RKO (cell line): ENCODE measurements at places on chromosomes 2 and 18.
A peak's percentile ranks its signal among the peaks of the same experiment; 100 is the strongest.

DNA sequence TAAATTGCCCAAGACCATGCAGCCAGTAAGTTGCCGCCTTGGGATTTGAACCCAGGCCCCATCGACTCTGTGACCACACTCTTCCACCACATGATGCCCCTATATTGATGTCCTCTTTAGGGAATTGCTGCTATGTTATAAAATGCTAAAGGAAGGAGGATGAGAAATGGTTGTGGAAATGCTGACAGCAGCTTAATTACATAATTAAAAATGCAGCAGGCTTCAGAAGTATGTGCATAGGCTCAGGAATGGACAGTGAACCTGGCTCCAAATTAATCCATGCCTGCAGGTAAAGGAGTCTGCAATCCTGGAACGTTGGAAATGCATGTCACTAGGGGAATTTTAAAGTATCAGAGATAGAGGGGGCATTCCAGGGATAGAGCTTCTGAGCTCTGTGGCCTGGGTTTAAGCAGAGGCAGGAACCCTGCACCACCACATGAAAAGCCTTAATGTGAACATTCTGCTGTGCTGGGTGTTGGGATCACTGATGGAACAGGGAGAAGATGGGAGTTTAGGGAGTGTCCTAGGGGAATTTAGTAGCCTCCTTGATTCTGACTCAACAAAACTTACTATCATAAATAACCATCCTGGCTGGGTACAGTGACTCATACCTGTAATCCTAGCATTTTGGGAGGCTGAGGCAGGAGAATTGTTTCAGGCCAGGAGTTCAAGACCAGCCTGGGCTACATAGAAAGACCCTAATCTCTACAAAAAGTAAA lies 76.1 kb upstream of the CCDC85A start:
- DNase-seq, result no peak

DNA sequence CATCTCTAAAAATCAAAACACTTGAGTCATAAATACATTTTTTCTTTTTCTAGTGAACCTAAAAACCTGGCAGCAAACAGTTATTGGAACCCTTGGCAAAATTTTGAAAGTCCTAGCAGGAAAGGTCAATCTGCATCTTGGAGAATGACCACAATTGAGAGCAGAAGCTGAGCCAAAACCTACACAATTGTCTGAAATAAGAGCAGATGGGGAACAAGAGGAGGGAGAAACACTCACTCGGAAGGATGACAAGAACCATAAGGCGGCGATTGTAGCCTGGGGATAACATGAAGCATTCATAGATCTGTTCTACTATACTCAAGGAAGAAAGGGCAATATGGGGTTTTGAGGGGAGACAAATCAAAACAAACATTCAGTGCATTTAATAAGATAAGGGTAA lies 117.0 kb downstream of the CHN1 start:
- DNase-seq, result no peak

- peak; percentile 45 for DNase-seq
Measured at GRCh38 chr2:113136828-113137775, 9.7 kb downstream of the IL1RN start.

DNA sequence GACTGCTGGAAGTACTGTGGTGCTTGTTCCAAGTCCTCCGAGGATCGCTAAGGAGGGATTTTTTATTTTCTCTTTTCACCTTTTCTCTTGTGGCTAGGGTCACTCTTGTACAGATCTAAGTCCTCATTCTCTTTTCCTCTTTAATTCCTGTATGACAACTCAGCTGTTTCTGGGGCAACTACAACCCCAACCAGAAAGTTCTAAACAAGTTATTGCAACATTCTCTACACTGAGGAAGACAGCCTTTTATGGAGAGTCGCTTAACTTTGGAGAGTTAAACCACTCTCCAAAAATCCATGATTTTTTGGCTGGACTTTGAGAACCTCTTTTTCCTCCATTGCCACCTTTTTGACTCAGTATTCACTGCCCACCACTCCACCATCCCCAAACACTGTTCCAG lies 74.0 kb upstream of the SESTD1 start:
- no peak for DNase-seq

- DNase-seq, result no peak
Measured at GRCh38 chr2:223324402-223324801, 272.4 kb downstream of the KCNE4 start.

GRCh38 chr2:13240789-13241487 lies 524.2 kb downstream of the TRIB2 start:
- no peak for DNase-seq

- DNase-seq, result no peak
Measured at GRCh38 chr18:10121786-10122515, 208.1 kb downstream of the VAPA start.

GRCh38 chr2:134683561-134684112 lies 35.2 kb downstream of the TMEM163 start:
- peak; percentile 48 for DNase-seq

DNA sequence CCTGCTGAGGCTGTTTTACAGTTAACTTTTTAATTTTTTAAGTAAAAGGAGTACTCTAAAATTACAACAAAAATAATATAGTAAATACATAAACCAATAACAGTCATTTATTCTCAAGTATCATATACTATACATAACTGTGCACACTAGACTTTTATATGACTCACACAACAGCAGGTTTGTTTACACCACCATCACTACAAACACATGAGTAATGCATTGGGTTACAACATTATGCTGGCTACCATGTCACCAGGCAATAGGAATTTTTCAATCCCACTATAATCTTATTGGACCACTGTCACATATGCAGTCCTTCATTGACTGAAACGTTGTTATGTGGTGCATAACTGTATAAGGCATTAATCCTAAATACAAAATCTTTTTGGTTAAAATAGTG lies 42.5 kb downstream of the RASGRP3 start:
- peak; percentile 53 for DNase-seq

DNA sequence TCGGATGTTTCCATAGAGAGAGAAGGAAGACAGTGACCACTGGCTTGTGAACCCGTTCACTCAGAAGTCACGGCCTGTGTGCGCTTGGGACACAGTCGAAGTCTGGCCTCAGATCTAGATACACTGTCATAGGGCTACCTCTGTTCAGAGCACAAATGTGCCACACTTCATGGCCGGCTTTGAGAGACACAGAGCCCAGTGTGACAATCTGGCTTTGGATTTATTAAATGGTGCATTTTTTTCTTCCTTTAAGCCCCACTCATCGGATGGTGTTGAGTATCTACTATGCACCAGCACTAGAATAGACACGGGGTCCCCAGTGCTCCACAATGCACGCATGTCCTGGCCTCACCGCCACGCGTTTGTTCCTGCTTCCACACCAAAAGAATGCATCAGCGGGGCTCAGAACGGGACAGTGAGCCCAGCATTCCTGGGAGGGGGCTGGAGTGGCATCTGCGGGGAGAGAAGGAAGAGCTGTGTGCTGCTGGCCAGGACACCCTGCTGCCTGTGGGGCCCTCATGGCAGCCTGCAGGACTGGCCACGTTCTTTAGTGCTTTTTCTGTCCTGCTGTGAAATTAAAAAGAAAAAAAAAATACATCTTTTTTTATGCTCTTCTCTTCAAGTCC lies 738.9 kb upstream of the SALL3 start:
- no peak for DNase-seq

GRCh38 chr2:176147800-176148496 lies 3.4 kb upstream of the HOXD4 start:
- no peak for DNase-seq

DNA sequence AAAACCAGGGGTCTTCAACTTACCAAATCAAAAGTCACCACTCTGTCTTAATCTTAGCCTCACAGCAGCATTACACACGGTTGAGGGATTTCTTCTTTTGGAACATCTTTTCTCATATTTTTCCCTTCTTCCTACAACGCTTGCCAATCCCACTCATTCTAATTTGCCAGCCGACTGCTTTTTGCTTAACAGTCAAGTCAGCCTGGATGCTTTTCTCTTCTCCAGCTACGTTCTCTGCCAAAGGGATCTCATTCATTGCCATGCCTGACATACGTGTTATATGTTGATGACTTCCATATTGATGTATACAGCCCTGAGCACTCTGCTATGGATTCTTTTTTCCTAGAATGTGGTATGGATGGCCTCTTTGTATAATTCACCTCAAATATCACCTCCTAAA lies 37.3 kb downstream of the CDH19 start:
- no peak for DNase-seq

- peak; percentile 72 for DNase-seq
Measured at GRCh38 chr2:202278944-202279343, 13.4 kb downstream of the NOP58 start.

GRCh38 chr18:1907470-1908206 lies 663.7 kb downstream of the METTL4 start:
- no peak for DNase-seq

- DNase-seq, result no peak
Measured at GRCh38 chr2:231190531-231191197, 7.8 kb upstream of the ARMC9 start.

DNA sequence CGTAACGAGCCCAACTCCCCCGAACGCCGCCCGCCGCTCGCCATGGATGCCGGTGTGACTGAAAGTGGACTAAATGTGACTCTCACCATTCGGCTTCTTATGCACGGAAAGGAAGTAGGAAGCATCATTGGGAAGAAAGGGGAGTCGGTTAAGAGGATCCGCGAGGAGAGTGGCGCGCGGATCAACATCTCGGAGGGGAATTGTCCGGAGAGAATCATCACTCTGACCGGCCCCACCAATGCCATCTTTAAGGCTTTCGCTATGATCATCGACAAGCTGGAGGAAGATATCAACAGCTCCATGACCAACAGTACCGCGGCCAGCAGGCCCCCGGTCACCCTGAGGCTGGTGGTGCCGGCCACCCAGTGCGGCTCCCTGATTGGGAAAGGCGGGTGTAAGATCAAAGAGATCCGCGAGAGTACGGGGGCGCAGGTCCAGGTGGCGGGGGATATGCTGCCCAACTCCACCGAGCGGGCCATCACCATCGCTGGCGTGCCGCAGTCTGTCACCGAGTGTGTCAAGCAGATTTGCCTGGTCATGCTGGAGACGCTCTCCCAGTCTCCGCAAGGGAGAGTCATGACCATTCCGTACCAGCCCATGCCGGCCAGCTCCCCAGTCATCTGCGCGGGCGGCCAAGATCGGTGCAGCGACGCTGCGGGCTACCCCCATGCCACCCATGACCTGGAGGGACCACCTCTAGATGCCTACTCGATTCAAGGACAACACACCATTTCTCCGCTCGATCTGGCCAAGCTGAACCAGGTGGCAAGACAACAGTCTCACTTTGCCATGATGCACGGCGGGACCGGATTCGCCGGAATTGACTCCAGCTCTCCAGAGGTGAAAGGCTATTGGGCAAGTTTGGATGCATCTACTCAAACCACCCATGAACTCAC lies 673 bp downstream of the PCBP1 start:
- peak; percentile 78 for DNase-seq

GRCh38 chr2:122634256-122634655 lies 878.8 kb downstream of the TSN start:
- peak; percentile 48 for DNase-seq
